ENCODE measurements at places on chromosomes 1 and 21. TPM values are rescaled to one million over a fixed set of nuclear protein-coding genes. Genes with fewer than 3 reads are reported as not detected.
A peak's percentile ranks its signal among the peaks of the same experiment; 100 is the strongest.

ADSS2 gene
- polyA plus RNA-seq: 19.9 TPM

DNA sequence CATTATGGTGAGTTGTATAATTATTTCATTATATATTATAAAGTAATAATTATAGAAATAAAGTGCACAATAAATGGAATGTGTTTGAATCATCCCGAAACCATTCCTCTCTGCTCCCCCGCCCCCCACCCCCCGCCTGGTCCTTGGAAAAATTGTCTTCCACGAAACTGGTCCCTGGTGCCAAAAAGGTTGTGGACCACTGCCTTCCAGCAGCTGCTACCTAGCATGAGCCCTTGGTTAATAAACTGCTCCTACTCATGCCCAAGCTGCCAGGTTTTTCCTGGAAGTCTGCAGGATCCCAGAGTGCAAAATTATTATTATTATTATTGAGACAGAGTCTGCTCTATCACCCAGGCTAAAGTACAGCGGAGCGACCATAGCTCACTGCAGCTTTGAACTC, 6.8 kb upstream of the IFNGR2 start:
- H3K36me3 ChIP-seq: no peaks in the 10 kb centered on the region
- no peaks in the 10 kb centered on the region for H3K4me1 ChIP-seq
- no peak for DNase-seq
- no peaks in the 10 kb centered on the region for H3K27me3 ChIP-seq

DNA sequence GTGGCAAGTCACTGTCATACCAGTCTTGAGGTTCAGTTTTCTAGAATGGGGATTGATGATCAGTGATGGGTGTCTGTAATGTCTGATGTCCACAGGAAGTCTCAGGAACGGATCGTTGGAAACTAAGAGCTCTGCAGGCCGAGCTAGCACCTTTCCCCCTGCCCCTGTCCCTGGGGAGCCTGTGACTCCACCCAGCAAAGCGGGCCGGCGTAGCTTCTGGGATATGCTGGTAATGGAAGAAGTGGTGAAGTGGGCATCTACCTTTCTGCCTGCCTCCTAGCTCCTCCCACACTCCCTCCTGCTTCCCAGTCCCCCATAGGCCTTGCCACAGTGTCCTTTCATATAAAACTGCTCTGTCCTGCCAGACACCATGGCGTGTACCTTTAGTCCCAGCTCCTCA, 13.4 kb downstream of the HYI start:
- no peaks in the 10 kb centered on the region for H3K4me1 ChIP-seq
- H3K27ac ChIP-seq: no peak overlapping the region
- DNase-seq: peak; percentile 54
- peaks cover 66% of the 10 kb centered on the region for H3K36me3 ChIP-seq
- no peaks in the 10 kb centered on the region for H3K27me3 ChIP-seq
- no peak overlapping the region for H3K4me3 ChIP-seq

SIPA1L2 gene
- polyA plus RNA-seq: 5.3 TPM

C1orf94 gene
- polyA plus RNA-seq: not detected

- no peak overlapping the region for H3K4me3 ChIP-seq
- H3K4me1 ChIP-seq: peaks cover 35% of the 10 kb centered on the region
- peak overlapping the region; percentile 69 for H3K27ac ChIP-seq
- no peak for DNase-seq
- H3K36me3 ChIP-seq: no peaks in the 10 kb centered on the region
- H3K27me3 ChIP-seq: no peaks in the 10 kb centered on the region
Measured at GRCh38 chr1:67793562-67793961, 39.7 kb downstream of the GNG12 start.

GRCh38 chr1:218266356-218266755, 18.7 kb upstream of the RRP15 start:
- no peak overlapping the region for H3K4me3 ChIP-seq
- H3K27ac ChIP-seq: no peak overlapping the region
- H3K4me1 ChIP-seq: no peaks in the 10 kb centered on the region
- H3K36me3 ChIP-seq: no peaks in the 10 kb centered on the region

DNM3 gene
- 0.61 TPM for polyA plus RNA-seq

DNA sequence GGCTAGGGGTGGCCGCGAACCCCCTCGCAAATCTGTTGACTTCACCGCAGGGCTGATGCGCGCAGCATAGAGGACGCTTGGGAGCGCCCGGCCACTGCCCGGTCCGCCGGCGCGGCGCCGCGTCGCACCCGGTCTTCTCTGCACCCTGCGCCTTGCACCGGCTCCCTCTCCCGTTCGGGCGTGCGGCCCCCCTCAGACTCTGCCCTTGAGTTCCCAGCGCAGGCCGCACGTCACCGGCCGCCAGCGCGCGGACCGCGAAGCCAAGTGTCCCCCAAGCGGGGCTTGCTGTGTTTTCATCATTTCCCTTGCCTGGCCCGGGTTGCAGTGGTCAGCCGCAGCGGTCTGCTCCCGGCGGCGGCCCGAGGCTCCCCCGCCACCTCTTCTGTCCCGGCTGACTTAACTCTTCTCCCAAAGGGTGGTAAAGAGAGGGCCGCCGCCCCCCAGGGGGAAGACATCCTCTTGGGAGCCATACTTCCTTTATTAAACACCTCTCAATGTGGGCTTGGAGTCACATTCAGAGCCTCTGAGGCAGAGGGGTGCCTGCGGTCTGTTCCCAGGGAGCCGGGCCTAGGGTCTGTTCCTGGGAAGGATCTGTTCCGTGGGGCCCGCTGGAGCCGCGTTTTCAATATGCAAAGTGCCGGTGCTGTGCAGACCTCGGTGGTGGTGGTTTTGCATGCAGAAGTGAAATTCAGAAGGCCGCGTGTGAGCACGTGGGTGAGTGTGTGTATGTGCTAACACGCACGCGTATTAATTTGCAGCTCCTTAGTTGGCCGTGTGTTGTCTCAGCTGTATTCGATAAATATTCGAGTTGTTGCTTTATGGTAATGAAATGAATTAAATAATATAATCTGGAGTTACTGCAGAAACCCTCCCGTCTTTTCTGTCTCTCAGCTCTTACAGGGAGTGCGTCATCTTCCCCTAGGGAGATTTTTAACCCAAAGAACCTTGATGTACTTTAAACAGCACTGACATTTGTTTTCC, 17.6 kb downstream of the PBX1 start:
- H3K4me3 ChIP-seq: no peak overlapping the region
- no peaks in the 10 kb centered on the region for H3K36me3 ChIP-seq
- DNase-seq: no peak
- no peaks in the 10 kb centered on the region for H3K27me3 ChIP-seq
- no peak overlapping the region for H3K27ac ChIP-seq
- H3K4me1 ChIP-seq: no peaks in the 10 kb centered on the region

NTRK1 gene
- not detected for polyA plus RNA-seq

- H3K27me3 ChIP-seq: no peaks in the 10 kb centered on the region
- no peaks in the 10 kb centered on the region for H3K4me1 ChIP-seq
- no peak overlapping the region for H3K27ac ChIP-seq
- H3K36me3 ChIP-seq: no peaks in the 10 kb centered on the region
- no peak overlapping the region for H3K4me3 ChIP-seq
Measured at GRCh38 chr1:62299426-62300200, 19.6 kb downstream of the KANK4 start.

PRAMEF6 gene
- polyA plus RNA-seq: not detected

DNA sequence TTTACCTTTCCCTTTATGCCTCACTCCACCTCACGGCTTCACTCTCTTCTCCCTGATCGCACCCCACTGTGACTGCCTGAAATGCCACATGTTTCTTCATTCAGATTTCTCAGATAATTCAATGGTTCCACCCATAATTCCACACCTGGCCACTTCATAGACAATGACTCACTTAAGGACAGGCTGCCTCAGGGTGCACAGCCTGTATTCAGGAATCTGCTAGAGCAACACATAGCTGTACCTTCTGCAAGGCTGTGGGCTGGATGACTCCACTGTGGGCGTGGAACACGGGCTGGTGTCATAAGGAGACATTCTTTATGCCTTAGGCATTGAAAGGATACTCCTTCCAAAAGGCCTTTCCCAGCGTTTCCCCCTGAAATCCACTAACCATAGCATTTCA, 36.1 kb downstream of the L1TD1 start:
- no peaks in the 10 kb centered on the region for H3K36me3 ChIP-seq
- no peaks in the 10 kb centered on the region for H3K4me1 ChIP-seq
- H3K27ac ChIP-seq: no peak overlapping the region
- no peak for DNase-seq

DNA sequence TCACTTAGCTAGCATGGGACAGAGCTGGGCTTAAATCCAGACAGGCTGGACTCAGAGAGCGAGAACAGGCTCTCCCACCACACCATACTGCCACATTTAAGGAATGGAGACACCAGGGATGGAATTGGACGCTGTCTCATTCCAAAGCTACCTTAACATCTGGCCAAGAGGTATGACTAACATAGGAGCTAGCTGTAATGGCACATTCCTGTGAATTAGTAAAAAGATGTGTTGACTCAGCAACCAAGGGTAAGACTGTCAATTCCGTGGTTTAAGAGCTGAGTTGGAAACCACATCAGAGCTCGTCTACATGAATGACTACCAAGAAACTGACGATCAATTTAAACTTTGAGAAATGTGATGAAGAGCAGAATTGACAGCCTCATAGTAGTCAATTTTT, 8.3 kb upstream of the TNFRSF9 start:
- peaks cover 21% of the 10 kb centered on the region for H3K4me1 ChIP-seq
- no peak overlapping the region for H3K27ac ChIP-seq
- no peak overlapping the region for H3K4me3 ChIP-seq
- no peak for DNase-seq

DNA sequence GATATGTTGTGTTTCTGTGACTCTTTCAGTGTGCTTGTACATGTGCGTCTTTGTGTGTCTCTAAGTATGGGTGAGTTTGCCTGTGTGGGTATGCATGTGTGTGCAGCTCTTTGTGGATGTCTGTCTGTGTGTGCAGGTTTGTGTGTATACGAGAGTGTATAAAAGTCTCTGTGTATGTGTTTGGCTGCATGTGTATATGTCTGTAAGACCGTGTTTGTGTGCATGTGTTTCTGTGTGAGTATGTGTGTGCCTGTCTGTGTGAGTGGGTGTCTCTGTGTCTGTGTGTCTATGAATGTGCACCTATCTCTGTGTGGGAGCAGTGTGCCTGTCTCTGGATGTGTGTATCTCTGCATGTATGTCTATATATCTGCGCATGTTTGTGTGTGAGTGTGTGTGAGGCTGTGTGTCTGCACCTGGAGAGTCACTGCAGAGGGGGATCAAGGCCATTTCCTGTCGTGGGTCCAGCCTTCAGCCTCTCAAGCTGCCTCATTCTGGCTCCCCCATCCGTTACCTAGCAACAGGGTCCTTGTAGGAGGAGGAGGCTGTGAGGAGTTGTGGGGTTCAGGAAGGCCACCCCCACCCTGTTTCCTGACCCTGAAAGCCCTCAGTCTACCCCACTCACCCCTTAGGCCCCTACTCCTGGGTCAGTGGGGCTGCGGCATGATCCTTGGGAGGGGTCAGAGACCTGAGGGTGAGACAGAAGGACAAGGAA, 10.4 kb downstream of the FGR start:
- H3K27ac ChIP-seq: peak overlapping the region; percentile 95
- H3K36me3 ChIP-seq: no peaks in the 10 kb centered on the region
- no peak for DNase-seq
- H3K4me1 ChIP-seq: peaks cover 36% of the 10 kb centered on the region
- H3K4me3 ChIP-seq: no peak overlapping the region
- no peaks in the 10 kb centered on the region for H3K27me3 ChIP-seq

GBP6 gene
- polyA plus RNA-seq: 0.02 TPM

ESRRG gene
- polyA plus RNA-seq: 0.30 TPM

LENEP gene
- not detected for polyA plus RNA-seq

SRGAP2 gene
- 14.6 TPM for polyA plus RNA-seq

DNA sequence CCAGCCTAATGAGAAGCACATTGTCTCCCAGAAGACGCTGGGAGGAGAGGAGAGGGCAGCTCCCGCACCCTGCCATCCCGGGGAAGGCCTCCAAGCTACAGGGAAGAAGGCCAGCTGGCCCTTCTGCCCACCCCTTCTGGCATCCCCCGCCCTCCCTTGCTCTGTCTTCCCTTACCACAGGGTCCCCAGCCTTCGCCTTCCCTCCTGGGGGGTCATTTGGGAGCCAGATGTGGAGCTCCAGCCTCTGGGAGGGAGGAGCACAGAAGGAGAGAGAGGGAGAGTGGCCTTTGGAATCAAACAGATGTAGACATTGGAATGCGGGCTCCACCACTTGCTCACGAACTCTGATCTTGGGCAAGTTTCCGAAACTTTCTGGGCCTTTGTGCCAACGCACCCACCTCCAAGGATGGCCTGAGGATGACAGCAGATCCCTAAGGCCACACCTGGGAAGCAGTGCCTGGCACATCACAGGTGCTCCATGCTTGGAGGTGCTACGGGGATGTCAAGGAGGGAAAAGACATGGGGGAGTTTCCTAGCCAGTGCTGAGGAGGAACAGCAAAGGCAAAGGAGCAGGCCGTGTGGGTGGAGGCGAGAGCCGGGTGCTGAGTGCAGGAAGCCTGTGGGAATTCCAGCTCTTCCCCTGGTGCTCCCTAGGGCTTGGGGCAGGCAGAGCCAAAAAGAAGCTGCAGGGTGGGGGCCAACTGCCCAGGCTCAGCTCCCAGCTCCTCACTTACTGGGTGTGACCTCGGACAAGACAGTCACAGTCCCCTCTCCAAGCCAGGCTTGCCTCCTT, 23.1 kb upstream of the RSPO1 start:
- no peak overlapping the region for H3K27ac ChIP-seq
- DNase-seq: peak; percentile 42
- no peaks in the 10 kb centered on the region for H3K4me1 ChIP-seq
- no peaks in the 10 kb centered on the region for H3K36me3 ChIP-seq

GRCh38 chr1:222910699-222911098, 95.9 kb downstream of the DISP1 start:
- no peak overlapping the region for H3K27ac ChIP-seq
- H3K4me1 ChIP-seq: no peaks in the 10 kb centered on the region
- no peaks in the 10 kb centered on the region for H3K27me3 ChIP-seq
- H3K4me3 ChIP-seq: no peak overlapping the region

DNA sequence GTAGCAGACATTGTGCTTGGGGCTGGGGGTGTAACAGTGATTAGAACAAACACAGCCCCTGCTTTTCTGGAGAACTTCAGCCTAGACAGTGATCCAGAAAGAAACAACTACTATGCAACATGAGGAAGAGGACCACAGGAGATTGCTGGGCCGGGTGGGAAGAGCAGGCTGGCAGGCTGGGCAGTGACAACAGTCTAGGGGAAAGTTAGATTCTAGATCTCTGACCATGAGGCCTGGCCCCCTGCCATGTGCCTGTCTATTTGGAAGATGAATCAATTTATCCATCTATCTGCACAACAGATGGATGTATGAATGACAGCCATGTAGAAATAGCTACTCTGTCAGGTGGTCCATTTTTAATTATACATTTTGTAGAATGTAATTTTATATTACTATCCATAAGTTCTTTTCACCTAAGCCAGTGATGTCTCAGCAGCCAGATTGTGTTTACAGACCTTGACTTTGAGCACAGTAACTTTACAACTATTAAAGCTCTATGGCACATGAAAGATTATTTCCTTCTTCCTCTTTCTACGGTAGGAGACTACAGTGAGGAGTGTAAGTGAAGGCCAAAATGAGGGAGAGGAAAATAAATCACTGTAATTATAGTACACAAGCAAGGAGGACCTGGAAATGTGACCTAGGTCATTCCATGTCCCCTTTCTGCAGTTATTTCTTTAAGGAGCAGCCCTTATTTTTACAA, 15.5 kb downstream of the CLIC6 start:
- DNase-seq: no peak
- H3K36me3 ChIP-seq: no peaks in the 10 kb centered on the region
- H3K27me3 ChIP-seq: no peaks in the 10 kb centered on the region
- no peaks in the 10 kb centered on the region for H3K4me1 ChIP-seq
- H3K4me3 ChIP-seq: no peak overlapping the region

CACNA1S gene
- polyA plus RNA-seq: not detected

GRCh38 chr1:213120386-213120785, 69.3 kb downstream of the RPS6KC1 start:
- no peak for DNase-seq
- H3K27me3 ChIP-seq: no peaks in the 10 kb centered on the region
- H3K4me3 ChIP-seq: no peak overlapping the region

GRCh38 chr1:175503538-175503937, 239.9 kb downstream of the TNR start:
- DNase-seq: no peak
- peaks cover 3% of the 10 kb centered on the region for H3K4me1 ChIP-seq
- no peaks in the 10 kb centered on the region for H3K36me3 ChIP-seq
- no peak overlapping the region for H3K4me3 ChIP-seq
- H3K27me3 ChIP-seq: no peaks in the 10 kb centered on the region

Data from spleen (tissue), 13 donors.